Caki2 (cell line): ENCODE measurements at places on chromosomes 12 and 14. TPM values are rescaled to one million over a fixed set of nuclear protein-coding genes. Genes with fewer than 3 reads are reported as not detected.

KRT73 gene
- total RNA-seq: 0.51 TPM in 1 of 2 replicates, not detected in the other

CCT2 gene
- 577 and 641 TPM in 2 replicates for total RNA-seq

SYNDIG1L gene
- total RNA-seq: not detected in 2 replicates

M6PR gene
- total RNA-seq: 157 and 179 TPM in 2 replicates

VRTN gene
- 0.03 TPM in 1 of 2 replicates, not detected in the other for total RNA-seq

CCDC197 gene
- not detected in 2 replicates for total RNA-seq

ZNF26 gene
- 8.0 and 23.2 TPM in 2 replicates for total RNA-seq

DNA sequence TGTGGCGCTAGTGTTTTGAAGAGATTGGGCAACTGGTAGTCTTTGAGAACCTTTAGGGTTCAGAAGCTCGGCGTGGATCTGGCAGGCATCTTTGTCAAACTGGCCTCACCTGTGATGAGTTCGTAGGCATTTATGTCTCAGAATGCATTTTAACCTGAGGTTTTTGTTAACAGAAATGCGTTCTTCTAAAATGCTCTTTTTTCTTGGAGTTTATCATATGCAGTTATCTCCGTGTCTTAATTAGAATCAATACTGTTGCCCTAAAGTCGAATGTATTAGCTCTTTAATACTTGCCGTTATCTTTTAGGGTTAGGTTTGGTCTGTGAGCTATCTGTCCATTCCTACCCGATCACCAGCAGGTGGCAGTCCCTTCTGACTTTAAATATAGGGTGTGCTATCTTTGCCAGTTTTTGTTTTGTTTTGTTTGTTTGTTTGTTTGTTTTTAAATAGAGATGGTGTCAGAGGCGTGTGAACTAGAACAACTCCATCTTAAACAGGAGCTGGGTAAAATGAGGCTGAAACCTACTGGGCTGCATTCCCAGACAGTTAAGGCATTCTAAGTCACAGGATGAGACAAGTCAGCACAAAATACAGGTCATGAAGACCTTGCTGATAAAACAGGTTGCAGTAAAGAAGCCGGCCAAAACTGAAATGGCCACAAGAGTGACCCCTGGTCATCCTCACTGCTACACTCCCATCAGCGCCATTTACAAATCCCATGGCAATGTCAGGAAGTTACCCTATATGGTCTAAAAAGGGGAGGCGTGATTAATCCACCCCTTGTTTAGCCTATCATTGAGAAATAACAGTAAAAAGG lies 1.4 kb downstream of the ATF1 start:
- peak; percentile 72 for DNase-seq

DNA sequence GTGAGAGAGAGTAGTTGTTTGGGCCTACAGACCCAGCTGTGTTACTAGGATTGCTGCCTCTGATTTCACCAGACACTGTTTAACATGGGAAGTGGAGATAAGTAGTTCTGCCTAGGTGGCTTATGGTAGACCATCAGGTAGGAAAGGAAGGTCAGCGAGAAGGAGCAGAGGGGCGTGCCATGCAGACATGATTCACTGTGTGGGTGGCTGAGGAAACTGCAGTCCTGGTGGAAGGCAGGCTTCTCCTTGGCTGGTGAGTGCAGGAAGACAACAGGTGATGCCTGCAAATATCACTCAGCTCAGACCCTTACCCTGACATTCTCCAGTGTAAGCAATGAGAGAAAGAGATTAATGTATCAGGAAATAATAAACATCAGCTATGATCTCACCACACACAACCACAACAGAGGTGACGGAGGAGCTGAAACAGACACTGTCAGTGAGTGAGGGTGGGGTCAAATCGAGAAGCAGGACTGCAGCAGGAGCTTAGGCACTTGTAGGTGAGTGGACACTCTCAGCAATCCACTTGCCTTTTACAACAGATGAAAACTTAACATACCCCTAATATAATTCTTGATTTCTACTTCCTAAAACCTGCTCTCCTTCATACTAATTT lies 2.1 kb upstream of the PRR4 start:
- DNase-seq: no peak

GRCh38 chr12:89040146-89040964 lies 311.9 kb downstream of the DUSP6 start:
- DNase-seq: no peak

DNA sequence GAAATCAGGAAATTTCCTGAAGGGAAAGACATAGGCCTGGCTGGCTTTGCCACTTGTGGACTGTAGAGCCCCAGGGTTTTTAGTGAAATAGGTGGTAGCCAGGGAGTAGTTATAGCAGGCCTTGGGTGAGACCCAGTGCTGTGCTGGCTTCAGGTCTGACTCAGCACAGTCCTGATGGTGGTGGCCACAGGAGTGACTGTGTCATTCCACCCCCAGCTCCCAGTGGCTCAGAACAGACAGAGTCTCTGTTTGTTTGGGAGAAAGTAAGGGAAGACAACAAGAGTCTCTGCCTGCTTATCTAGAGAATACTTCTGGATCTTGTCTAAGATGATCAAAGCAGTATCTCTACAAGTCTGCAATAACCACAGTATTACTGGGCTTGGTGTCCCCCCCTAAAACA lies 27.5 kb upstream of the OR6J1 start:
- no peak for DNase-seq

GRCh38 chr12:6026998-6027397 lies 81.9 kb upstream of the ANO2 start:
- DNase-seq: no peak

- no peak for DNase-seq
Measured at GRCh38 chr12:61998791-61999190, 261.4 kb upstream of the USP15 start.

DNA sequence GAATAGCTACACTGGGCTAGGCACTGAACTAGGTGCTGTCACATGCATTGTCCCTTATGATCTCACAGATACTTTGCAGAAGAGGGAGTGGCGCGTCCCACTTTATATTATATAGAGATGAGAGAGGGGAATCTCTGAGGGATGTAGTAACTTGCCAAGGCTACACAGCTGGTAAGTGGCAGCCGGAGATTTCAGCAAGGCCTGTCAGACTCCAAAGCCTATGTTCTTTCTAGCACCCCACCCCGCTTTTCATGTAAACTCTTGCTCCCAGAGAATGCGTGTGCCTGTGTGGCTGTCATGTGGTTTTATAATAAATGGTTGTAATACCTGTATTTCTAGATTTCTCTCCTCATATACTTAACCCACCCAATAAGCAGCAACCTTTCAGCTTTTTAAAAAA lies 39.1 kb downstream of the WDR20 start:
- no peak for DNase-seq

DNA sequence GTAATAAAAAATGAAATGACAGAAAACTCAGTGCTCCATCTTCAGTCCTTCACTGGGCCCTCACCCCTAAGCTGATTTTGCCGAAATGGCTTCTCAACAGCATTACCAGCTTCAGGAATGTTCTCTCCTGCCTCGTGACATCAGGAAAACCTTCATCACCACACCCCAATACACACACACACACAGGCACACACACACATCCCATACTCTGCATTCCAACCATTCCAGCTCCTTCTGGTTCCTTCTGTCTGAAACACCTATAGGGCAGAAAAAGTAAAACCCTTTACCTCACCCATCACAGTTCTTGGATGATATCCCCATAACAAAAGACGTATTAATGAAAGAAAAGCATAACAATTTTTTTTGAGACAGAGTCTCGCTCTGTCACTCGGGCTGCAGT lies 75.9 kb downstream of the CCDC60 start:
- no peak for DNase-seq

DNA sequence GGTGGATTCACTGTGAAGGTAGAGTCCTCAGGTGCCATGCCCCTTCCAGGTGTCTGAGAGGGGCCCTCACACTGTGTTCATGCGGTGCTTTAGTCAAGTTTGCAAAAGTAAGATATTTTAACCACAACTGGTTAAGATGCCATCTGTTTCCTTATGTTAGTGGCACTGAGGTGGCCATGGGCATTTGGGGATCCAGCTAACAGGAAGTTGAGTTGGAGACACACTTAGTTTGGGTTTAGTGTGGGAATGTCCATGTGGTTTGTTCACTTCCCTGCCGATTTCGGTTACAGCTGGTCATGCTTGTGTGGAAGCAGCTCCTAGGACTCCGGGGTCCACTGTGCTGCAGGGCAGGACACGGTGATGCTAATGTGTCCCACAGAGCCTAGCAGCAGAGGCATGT lies 17.3 kb upstream of the ABHD12B start:
- no peak for DNase-seq

GRCh38 chr14:91885839-91886238 lies 18.5 kb upstream of the TC2N start:
- no peak for DNase-seq

GRCh38 chr12:130078852-130079251 lies 83.4 kb upstream of the FZD10 start:
- DNase-seq: no peak

- DNase-seq: no peak
Measured at GRCh38 chr14:62431496-62431895, 613.8 kb downstream of the KCNH5 start.

DNA sequence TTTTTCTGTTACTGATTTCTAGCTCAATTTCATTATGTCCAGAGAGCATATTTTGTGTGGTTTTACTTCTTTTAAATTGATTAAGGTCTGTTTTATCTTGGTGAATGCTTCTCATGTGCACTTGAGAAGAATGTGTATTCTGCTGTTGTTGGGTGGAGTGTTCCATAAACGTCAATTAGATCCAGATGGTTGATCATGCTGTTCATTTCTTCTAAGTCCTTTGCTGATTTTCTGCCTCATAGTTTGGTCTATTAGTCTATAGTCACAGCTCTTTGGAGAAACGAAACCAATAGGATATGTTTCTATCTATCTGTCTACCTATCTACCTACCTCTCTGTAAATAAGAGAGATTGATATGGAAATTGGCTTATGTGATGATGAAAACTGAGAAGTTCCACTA lies 17.1 kb upstream of the ADGRD1 start:
- no peak for DNase-seq

- DNase-seq: no peak
Measured at GRCh38 chr12:85089792-85090191, 53.6 kb downstream of the LRRIQ1 start.
